Activated CD8-positive, alpha-beta memory T cell treated with anti-CD3 and anti-CD28 coated beads, Interleukin-2, amount 10 ng/mL, durations not matched to agents 7 days and 5 days (primary cell): ENCODE measurements at places on chromosomes 16 and 17. TPM values are rescaled to one million over a fixed set of nuclear protein-coding genes. Genes with fewer than 3 reads are reported as not detected.

GRCh38 chr16:49849754-49850108, 6.2 kb downstream of the ZNF423 start:
- no peak for DNase-seq
- no peaks in the 10 kb centered on the region for H3K4me1 ChIP-seq
- H3K36me3 ChIP-seq: no peaks in the 10 kb centered on the region
- H3K27ac ChIP-seq: no peak overlapping the region
- H3K4me3 ChIP-seq: no peak overlapping the region

The PPM1D gene
- 20.3 TPM for total RNA-seq

The CD300LB gene
- total RNA-seq: not detected

The KRT26 gene
- total RNA-seq: not detected

The CHD9NB gene
- 0.79 TPM for total RNA-seq
